Tongue (tissue), 3 donors: ENCODE measurements at places on chromosomes 11 and 22. TPM values are rescaled to one million over a fixed set of nuclear protein-coding genes. Genes with fewer than 3 reads are reported as not detected.

Gene ACER3
- 9.2 TPM for total RNA-seq

Gene OR10A2
- total RNA-seq, result not detected

Gene ANGPTL5
- not detected for total RNA-seq

Gene FOLR1
- total RNA-seq, result 1.6 TPM

Gene CNTF
- total RNA-seq, result 1.1 TPM

Gene NCR3LG1
- 1.0 TPM for total RNA-seq

Gene CRYBB1
- total RNA-seq, result not detected

Gene RASD2
- total RNA-seq, result 2.8 TPM

Gene SEC14L6
- 0.21 TPM for total RNA-seq

Gene LRRC75B
- 7.6 TPM for total RNA-seq

Gene MMP1
- total RNA-seq, result 4.3 TPM

Gene MAJIN
- total RNA-seq, result not detected

Gene ZNF280A
- not detected for total RNA-seq

Gene SLC22A9
- total RNA-seq, result not detected

Gene SCGB1C1
- total RNA-seq, result not detected

Gene BCR
- total RNA-seq, result 34.7 TPM

Gene MYOD1
- total RNA-seq, result 31.8 TPM

Gene BDNF
- total RNA-seq, result 1.5 TPM

Gene CECR2
- total RNA-seq, result 10.4 TPM
